ENCODE measurements at places on chromosomes 3 and 15. TPM values are rescaled to one million over a fixed set of nuclear protein-coding genes. Genes with fewer than 3 reads are reported as not detected.

- DNase-seq = no peak
Observed at GRCh38 chr15:53580366-53580765, 179.1 kb downstream of the WDR72 start.

The C2CD4A gene
- not detected for polyA plus RNA-seq

- no peak for DNase-seq
Observed at GRCh38 chr3:34024447-34025240, 226.2 kb downstream of the PDCD6IP start.

The CFAP100 gene
- polyA plus RNA-seq = not detected

GRCh38 chr3:172716476-172716875, 5.6 kb upstream of the NCEH1 start:
- no peak for DNase-seq

The GATA2 gene
- not detected for polyA plus RNA-seq

The ZNF860 gene
- polyA plus RNA-seq = 0.07 TPM

DNA sequence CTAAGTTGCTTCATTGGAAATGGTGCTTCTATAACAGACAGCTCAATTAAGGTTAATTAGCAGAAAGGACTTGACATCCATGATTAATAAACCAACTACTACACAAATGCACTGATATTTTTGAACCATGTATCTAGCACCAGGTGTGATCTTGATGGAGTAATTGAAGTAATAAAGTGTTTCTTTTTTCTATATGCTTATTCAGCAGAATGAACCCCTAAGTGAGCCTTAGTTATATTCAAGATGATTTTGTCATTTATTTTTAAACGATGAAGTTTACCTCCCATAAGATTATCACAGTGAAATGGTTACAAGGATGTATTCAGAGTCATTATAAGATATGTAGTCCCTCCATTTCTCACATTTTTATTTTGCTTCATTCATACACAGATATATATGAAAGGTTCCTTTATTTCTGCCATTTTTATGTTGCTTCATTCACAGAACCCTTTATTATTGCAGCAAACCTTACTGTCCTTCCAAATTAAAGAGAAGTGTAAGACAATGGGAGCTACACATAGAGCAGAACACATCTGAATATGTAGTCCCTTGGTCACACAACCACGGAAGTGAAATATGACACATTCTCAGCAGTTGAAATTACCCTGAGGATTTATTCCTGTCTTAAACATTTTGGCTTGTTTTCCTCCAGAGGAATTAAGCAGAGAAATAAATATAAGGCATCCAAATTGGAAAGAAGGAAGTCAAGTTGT, 295.0 kb downstream of the RAP2B start:
- no peak for DNase-seq

DNA sequence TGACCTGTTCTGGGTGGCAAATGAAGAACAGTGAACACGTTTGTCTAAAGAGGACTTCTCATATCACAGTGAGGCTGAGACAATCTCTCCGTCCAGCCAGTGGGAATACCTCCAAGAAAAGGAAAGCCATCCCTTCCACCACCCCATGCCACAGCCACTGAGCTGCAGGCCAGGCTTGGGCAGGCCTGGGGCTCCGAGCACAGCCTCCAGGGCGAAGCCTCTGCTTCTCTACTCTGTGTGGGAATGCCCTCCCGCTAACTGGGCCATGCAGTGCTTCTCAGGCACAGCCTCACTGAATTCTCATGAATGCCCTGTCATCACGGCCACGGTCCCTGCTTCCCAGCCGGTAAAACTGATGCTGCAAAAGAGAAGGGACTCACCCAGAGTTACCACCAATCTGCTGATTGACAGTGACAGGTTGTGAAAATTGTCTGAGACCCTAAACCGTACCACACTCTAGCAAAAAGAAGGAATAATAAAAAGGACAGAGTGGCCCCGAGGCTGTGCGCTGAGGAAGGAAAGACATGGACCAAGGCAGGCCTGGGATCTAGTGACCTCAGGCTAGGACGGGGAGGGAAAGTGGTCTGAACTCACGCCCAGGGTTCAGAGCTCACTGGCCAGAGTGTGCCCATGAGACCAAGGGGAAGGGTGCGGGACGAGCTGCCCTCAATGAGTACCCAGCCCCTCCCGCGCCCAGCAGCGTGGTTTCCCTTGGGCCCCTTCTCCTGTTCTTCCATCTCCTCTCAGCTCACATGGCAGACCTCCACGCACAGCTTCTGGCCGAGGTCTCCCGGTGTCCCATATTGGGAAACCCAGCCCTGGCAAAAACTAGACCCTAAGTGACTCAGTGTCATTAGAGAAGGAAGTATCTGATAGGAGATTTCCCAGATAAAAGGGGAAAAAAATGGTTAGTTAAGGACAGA, 52.8 kb downstream of the DHX30 start:
- no peak for DNase-seq

GRCh38 chr15:77578641-77579372, 53.9 kb downstream of the LINGO1 start:
- DNase-seq = no peak

GRCh38 chr15:38683382-38684242, 119.0 kb upstream of the RASGRP1 start:
- DNase-seq = peak; percentile 70

GRCh38 chr15:74954515-74954914, 2.1 kb downstream of the RPP25 start:
- no peak for DNase-seq

- no peak for DNase-seq
Observed at GRCh38 chr15:70954171-70954570, 61.5 kb downstream of the LRRC49 start.

- DNase-seq = no peak
Observed at GRCh38 chr3:106692624-106693023, 684.6 kb upstream of the CCDC54 start.

The FGD5 gene
- polyA plus RNA-seq = not detected

DNA sequence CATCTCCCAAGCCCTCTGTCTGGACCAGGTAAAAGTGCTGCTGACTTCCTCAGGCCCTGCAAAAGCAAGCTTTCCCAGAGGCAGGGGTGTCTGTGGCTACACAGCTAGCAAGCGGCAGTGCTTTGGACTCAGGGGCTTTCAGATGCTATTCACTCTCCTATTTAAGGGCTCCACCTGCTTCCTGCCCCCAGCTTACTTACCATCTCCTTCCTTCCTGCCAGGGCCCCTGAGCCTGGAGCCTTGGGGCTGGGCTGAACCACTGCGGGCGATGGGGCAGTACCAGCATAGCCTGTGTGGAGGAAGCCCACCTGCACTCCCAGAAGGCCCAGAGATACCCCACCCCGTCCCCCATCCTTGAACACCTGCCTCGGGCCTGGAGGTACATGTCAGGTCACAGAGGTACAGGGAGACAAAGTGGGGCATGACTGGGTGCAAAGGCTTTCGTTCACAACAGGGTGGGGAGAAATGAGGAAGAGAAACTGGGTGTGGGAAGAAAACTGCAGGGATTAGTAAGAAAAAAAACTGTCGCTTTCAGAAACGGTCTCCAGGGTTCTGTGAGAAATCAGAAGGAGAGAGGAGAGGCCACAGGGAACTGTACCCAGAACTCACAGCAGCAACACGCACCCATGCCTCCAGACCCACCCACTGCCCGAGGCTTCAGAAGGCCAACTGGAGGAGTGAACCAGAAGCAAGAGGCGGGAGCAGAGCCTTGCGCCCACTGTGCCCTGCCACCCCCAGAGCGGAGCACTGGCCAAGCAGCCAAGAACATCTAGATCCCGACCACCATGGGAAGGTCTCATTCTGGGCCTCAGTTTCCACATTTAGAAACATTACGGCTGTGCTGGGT, 49.5 kb downstream of the CCDC12 start:
- DNase-seq = peak; percentile 40

DNA sequence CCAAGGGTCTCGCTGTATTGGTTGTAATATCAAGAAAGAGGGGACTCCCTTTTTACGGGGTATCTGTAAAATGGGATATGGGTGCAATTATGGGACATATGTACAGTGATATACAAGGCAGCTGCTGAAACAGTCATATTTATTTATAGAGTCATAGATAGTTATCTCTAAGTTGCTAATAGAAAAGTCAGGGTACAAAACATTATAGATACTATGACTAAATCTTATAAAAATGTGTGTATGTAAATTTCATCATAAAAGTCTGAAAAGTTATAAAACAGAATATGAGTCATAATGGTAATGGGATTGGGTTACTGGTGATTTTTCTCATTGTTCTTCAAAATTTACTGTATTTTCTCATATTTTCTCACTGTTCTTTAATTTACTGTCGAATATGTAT, 344.9 kb upstream of the SLCO3A1 start:
- no peak for DNase-seq

The CCR8 gene
- polyA plus RNA-seq = 12.3 TPM

DNA sequence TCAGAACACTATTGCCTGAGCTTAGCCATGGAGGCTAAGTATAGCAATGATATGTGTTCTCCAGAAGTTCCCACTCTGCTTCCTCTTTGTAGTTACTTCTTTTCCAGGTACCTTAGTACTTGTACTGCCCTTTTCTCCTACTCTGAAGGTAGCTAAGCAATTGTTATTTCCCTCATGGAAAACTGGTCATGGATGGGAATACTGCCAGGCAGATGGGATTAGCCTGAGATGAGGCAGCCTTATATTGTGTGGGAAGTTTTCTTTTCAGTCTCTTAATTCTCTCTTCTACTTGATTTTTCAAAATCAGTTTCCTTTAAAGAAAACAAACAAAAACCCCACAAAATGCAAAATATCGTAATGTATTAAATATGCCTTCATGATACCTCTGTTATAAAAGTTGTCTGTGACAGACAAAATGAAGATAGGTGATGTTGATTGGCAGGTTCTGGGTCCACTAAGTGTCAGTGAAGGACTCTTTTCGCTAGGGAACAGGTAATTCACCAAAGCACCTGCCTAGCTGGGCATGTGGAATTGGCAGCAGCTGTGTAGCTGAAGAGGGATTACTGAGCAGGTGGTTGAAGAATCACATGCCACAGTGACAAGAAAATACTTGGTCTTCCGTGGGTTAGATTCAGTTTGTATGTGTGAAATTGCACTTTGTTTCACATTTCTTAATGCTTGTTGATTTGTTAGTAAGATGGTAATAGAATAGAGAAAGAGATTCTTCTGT, 4.1 kb downstream of the ZNF609 start:
- no peak for DNase-seq

The SLC4A7 gene
- 12.7 TPM for polyA plus RNA-seq

DNA sequence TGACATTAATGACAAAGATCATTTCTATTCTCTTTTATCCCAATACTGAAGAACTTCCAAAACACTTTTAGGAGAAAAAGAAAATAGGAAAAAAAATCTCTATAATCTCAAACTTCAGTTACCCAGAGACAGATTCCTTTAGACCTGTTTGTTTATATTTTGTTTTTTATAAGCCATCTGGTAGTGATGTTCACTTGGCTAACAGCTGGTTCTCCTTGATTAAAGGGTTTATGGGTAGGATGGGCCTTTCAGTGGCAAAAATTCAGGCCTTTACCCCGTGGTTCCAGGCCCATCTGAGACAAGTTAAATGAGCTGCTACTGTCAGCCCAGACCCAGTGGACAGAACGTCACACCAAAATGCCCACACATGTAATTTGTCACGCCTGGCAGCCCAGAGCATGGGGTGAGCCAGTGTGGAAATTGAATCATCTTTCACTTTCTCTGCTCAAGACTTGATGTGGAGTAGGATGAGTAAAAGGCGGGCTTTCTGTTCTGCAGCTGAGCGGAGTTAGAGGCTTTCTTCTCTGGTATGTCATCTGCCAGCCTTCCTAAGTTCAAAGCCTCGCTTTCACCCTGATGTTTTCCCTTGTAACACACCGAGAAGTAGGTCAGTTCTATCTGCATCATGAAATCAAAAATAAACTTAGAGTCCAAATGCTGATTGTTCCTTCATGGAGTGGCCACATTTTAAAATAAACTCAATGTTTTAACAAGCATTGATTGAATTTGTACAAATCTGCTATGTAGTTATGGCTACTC, 62.5 kb upstream of the SKOR1 start:
- no peak for DNase-seq

All from CD4-positive, alpha-beta memory T cell (primary cell).